Effector CD4-positive, alpha-beta T cell (primary cell): ENCODE measurements at places on chromosomes 11 and 22.

DNA sequence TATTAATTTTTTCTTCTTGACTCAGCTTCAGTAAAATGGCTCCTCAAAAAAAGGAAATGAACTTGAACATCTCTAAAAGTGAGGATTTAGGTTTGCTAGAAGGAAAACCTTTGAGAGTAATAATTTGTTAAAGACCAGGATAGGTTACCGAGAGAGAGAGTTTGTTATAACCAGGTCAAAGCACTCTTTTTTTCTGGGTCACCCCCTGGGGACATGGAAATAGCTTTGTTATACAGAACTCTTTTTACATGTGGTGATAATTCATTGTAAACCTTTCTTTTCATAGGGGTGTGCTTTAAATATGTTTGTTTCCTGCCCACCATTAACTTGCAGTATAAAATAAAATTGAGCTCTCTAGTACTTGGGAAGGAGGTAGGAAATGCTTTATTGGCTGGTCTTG, 47.7 kb downstream of the DNAJC24 start:
- DNase-seq: no peak

DNA sequence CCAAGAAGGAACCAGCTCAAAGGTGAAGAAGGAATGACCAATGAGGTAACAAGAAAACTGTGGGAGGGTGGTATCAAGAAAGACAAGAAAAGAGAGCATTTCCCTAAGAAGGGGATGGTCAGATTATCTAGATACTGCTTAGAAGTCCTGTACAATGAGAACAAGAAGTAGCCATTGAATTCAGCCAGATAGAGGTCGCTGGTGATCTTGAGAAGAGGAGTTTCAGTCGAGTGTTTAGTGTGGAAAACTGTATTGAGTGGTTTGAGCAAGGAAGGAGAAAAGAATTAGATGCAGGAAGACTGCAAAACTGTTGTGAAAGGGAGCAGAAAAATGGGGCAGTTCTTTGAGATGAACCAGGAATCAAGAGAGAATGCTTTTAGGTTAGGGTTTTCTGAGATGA, 74.6 kb upstream of the FAT3 start:
- no peak for DNase-seq

GRCh38 chr11:77197626-77198320, 69.7 kb downstream of the MYO7A start:
- DNase-seq: no peak

- no peak for DNase-seq
Observed at GRCh38 chr11:27871056-27871455, 170.8 kb upstream of the BDNF start.

DNA sequence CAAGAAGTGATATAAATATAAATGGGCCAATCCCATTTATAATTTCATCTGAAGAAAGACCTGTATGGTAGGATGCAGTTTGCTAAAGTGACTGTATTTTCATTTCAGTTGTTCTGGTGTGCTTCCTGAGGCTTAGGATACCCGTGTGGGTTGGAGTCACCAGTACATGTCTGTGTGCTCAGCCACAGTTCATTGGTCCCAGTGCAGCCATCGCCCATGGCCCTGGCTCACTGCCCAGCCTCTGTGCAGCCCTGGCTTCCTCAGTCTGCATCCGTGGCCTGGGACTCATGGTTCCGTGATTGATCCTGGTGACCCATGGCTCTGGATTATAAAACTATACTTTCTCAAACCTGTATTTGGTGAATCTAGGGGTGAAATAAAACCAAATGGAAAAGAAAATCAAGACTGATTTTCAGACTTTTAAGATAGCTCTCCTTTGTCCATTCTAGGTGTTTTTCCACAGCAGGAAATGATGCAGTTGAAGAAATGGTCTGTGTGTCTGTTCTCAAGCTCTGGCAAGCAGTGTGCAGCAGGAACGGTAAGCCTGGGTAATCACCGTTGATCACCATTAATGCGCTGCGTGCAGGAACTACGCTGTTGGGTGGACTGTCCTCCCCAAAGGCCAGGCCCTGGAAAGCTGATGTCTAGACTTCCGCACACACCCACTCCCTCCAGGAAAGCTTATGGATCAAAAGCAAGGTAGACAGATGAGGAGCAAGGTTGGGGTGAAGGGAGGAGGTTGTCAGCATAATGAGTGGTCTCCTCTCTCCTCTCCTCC, 27.2 kb downstream of the TTC12 start:
- no peak for DNase-seq

- no peak for DNase-seq
Observed at GRCh38 chr22:42432818-42433217, 615 bp upstream of the NFAM1 start.

GRCh38 chr22:33357981-33358399, 299.8 kb upstream of the SYN3 start:
- no peak for DNase-seq

DNA sequence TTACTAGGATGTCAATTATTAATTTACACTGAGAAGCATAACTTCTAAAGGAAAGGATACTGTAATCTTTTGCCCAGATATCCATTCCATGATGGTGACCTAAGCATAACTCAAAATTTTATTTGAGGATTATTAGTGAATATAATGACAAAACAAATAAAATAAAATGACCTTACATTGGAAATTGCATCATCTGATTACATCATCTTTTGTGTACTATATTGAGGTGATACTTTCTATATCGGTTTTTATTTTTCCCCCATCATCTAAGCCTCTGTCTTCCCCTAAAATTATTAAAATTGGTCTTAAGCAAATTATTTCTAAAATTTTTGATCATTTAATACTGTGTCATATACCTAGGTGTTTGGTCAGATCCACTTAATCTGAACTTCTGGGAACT, 150.1 kb upstream of the CTSC start:
- DNase-seq: no peak

DNA sequence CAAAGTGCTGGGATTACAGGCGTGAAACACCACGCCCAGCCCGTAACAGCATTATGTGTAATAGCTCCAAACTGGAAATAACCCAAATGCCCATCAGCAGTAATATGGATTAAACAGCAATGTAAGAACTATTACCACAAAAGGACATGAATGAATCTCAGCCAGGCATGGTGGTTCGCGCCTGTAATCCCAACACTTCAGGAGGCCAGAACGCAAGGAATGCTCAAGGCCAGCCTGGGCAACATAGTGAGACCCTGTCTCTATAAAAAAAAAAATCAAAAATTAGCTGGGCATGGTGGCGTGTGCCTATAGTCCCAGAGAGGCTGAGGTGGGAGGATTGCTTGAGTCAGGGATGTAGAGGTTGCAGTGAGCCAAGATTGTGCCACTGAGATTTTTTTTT, 3.1 kb upstream of the DPF2 start:
- DNase-seq: no peak

GRCh38 chr22:41074941-41075710, 17.3 kb upstream of the EP300 start:
- no peak for DNase-seq

DNA sequence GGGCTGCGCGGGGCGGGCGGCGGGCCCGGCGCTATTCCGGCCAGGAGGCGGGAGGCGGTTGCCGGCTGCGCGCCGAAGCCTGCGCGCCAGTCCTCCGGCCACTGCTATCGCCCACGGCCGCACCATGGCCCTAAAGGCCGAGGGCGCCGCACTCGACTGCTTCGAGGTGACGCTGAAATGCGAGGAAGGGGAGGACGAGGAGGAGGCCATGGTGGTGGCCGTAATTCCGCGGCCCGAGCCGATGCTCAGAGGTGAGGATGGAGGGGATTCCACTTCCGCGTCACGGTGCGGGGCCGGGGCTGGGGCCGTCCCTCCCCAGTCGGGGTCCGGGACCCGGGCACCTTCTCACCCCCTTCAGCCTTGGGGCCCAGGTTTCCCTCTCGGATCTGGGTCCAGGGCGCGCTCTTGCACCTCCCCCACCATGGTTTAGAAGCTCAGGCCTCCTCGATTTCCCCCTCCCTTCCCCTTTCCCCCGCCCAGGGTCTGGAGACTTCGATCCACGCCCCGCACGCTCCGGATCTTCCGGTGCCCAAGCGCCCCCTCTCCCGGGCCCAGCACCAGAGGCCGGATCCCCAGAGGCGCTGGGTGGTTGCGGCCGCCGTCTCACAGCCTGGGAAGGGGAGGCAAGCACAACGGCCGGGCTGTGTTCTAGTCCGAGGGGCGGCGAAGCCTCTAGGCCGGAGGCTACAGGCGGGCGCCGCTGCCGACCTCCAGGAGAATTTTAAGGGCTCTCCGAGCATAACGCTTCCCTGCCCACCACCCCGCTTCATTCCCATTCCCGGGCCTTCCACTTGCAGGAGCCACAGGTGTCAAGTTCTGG, 517 bp downstream of the SPINDOC start:
- DNase-seq: peak; percentile 15

GRCh38 chr22:23063539-23064380, 6.6 kb upstream of the GNAZ start:
- DNase-seq: no peak

DNA sequence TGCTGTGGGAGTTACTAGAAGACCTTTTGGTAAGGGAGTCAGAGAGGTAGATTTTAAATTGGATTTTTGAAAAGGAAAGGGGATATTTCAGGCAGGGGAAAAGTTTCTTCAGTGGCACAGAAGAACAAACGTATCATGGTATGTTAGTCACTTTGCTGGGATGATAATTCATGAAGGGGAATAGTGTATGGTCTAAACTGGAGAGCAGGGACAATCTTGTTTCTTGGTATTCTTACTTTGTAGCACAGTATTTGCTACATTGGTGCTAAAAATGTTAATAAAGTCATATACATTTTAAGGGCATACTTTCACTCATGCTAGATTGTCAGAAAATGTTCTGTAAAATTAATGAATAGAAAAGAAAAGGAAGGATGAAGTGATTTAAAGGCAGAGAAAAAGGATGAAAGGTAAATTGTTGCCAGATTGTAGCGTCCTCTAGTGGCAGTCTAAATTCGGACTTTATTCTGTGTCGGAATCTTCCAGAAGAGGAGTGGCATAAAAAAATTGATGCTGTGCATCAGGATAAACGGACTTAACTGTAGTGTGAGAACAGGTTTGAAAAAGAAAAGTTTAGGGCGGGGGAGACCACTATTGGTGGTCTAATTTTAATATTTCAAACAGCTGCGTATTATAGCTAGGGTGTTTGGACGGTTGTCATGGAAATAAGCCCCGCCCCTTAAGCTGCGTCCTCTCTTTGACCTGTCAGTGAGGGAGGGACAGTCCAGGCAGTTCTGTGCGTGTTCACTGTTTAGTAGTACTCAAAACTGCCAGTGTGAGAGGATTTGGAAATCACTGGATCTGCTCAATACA, at the start of gene BCO2:
Gene BCO2, plus strand, starts transcription at position 724 of the 810 bp plus-strand sequence. CDS start 90 bp downstream, outside the sequence.
- DNase-seq: no peak

DNA sequence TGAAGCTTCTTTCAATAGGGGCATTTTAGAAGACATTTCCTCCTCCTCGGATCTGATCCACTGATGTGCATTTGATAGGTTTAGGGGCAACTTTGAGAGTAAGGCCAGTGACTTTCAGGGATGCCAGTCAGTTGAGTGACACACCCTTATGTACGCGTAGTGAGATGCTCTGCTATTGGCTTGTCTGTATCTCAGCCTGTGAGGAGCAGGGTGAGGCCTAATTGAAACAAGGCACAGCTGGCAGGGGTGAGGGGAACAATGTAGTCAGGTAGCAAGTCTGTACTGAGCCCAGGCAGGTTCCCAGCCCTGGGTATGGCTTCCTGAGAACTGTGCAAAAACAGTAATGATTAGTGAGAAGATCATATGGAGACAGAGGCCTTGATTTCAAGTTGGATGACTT, 61.5 kb downstream of the STIM1 start:
- no peak for DNase-seq

GRCh38 chr11:94297985-94298576, 6.3 kb upstream of the IZUMO1R start:
- DNase-seq: no peak

- DNase-seq: no peak
Observed at GRCh38 chr11:78916759-78917158, 342.1 kb upstream of the NARS2 start.
